GOT3 (cell line): ENCODE measurements at places on chromosomes 5 and 9.

DNA sequence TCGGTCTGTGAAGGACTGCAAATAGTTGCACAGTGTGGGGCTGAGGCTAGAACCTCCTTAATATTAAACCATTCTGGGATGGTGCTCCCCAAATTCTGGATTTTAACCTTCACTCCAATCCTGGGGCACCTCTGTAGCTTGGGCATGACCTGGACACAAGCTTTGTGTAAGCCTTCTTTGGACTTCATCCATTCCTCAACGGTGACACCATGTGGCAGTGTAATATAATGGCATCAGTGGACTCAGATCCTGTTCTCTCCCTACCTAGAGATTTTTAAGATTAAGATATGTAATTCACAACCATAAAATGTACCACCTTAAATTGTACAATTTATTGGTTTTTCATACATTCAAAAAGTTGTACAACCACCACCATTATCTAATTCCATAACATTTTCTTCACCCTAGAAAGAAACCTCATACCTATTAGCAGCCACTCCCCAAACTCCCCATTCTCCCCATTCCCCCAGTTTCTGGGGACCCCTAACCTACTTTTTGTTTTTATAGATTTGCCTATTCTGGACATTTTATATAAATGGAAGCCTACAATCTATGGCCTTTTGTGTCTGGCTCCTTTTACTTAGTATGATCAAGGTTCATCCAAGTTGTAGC is 4.8 kb upstream of the PLGRKT start:
- DNase-seq: no peak

DNA sequence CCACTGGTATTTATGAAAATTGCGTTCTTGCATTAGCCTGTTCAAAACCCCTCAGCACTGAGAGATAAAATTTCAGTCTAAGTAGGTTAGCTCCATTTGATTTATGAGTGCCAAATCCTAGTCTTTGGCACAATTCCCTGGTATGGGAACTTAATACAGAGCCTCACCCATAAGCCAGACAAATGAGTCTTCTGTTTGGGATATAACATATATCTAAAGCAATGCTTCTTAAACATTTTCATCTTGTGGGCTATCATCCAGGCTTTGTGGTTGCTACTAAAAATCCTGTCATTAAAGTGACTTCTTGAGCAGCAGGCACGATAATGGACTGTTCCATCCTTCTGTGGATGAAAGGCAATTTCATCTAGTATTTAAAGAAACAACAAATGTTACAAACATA is 419.5 kb upstream of the ACTBL2 start:
- DNase-seq: no peak

DNA sequence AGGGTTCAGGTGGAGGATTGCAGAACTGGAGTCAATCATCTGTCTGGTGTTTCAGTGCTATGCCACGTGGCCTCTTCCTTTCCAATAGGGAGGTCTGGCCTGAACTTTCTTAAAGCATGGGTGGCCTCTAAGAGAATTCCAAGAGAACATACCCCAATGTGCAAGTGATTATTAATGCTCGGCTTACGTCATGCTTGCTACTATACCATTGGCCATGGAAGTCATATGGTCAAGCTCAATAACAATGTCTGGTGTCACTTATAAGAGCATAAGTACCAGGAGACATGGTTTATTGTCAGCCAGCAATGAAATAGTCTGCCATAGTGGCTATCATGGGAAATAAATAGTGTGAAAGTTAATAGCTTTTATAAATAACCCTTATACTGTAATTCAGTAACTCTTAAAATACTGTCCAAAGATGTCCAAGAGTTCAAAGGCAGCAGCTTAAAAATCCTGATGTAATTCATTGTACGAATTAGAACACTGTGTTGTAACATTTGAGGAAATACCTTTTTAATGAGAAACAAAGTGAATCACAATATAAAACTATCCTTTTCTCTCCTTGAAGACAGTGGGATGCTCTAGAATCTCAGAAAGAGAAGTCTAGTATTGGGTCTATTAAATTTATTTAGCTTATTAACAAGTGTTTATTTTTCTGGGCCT is 355.4 kb upstream of the PRR16 start:
- no peak for DNase-seq

DNA sequence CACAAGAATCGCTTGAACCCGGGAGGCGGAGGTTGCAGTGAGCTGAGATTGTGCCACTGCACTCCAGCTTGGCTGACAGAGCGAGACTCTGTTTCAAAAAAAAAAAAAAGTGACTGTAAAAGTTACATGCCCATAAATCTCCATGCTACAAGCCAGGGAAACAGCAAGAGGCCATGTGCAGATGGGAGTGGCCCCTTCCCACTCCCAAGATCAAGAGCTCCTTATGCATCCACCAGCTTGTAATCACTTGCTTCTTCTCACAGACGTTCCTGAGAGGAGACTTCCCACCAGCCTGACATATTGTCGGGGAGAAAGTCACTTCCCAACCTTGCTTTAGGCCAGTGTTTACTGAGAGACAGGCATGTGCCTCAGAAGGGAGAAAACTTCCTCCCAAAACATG is 45.6 kb upstream of the N4BP3 start:
- no peak for DNase-seq

DNA sequence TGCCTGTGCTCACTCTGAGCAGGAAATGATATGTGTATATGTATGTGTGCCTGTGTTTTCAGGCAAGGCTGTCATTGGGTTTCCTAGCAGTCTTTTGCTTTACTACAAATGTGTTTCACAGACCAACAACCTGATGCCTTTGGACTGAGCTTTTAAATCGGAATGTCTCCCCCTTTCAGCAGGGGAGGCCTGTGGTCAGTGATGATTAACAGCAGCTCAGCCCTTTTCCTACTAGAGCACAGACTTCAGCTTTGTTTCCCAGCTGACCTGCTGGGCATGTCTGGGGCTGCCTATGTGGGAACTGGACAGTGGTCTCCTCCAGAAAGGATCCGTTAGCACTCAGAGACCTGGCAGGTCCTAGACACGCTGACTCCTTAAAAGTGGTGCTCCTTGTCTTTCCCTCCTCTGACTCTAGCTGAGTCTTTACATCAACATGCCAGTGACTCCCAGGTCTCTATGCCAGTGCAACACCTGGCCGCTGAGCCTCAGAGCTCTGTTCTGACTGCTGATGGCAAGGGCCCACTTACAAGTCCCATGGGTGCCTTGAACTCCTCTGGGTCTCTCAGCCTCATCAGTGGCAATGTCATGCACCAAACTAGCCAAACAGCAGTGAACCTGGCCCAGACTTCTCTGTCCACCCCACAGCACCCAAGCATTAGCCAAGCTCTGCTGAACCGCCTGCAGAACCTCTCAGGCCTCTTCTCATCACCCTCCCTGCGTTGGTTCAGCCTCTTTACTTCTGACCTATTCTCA is 7.7 kb downstream of the MACROH2A1 start:
- no peak for DNase-seq

DNA sequence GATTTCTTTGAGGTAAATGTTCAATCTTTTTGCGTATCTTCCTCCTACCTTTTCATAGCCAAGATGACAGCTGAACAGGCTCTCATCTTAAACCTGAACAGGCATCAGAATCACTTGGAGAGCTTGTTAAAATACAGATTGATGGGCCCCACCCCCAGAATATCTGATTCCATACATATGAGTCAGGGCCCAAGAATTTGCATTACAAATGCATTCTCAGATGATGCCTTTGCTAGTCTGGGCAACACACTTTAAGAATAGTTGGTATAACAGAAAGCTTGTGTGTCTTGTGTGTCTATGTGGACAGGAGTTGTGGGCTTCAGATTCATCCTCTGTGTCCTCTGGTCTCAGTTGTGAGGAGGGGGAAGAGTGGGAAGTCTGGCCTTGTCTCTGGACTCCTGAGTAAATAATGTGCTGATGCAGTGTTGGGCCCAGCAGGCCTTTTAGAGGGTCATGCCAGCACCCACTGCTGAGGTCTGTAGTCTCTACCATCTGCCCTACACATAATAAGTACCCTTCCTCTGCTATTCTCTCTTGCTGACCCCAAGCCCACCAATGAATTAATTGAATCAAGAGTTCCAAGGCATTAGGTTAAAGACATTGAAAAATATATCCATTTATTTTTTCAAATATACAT is 43.1 kb downstream of the PTCD2 start:
- no peak for DNase-seq

DNA sequence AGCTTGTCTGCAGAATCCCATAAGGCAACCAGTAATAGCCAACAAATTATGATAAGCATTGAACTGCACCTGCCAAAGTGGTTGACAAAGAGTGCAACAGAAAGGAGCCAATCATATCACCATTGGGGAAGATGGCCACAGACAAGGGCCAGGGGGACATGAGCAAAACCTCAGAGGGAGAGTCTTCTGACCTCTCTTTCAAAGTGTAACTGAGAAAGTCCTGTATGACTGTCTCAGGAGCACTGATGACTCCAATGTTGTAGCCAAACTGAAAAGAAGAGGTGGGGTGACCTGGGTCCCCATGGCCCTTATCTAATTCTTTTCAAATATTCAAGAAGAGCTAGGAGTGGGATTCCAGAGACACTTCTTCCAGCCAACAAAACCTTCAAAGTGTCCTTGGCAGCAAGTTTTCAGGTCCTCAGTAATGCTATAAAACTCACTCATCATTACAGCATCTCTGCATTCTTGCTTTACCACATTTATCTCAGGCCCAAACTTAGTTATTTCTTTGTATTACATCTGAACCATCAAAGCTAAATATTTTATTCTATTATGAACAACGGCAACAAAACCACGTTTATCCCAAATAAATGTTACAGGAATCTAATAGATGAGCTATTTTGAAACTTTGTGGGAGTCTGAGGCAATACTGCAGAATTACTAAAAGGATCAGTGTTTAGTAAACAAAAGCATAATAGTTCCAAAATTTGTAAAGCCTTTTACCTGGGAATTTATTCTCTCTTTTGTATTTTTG is 24.4 kb downstream of the FBLL1 start:
- no peak for DNase-seq

- no peak for DNase-seq
These were observed 28.0 kb upstream of the ADAM19 start for GRCh38 chr5:157603333-157604190.

GRCh38 chr9:90969021-90969675 is 167.5 kb downstream of the SYK start:
- DNase-seq: no peak

- no peak for DNase-seq
These were observed 2.2 kb upstream of the CEP120 start for GRCh38 chr5:123425431-123425830.

DNA sequence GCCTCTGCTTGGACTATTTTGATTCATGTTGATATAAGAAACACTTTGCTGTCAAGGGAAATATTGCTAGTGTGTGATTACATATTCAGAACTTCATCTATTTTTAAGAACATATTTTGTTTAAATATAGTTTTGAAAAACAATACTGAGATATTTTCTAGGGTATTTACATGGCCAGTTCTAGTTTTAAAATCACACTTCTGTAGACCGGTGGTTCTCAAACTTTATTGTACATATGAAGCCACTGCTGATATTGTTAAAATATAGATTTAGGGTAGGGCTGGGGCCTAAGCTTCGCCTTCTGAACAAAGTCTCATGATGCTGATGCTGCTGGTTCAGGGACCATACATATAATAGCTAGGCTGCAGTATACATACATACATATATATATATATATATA is 1000.0 kb downstream of the PTPRD start:
- DNase-seq: no peak

- DNase-seq: no peak
These were observed 315.9 kb upstream of the RPS23 start for GRCh38 chr5:82594097-82594496.

- DNase-seq: no peak
These were observed 93.3 kb upstream of the RAI14 start for GRCh38 chr5:34562791-34563190.

GRCh38 chr9:87831159-87831558 is 51.5 kb upstream of the SPATA31E1 start:
- DNase-seq: no peak

DNA sequence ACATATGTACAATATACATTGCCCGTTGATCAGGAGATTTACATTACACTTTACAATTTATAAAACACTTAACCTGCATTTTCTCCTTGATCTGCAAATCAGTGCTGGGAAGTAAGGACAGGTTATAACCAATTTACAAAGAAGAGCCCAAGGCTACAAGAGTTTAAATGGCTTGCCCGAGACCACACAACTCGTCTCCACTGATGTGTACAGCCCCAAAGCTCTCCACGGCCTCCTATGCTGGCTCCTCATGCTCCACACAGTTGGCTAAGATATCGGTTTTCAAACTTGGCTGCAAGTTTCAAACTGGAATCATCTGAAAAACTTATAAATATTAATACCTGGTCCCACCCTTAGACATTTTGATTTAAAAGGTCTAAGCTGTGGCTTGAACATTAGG is 10.3 kb downstream of the ACTL7B start:
- no peak for DNase-seq

GRCh38 chr9:73172901-73173215 is 21.2 kb downstream of the ANXA1 start:
- DNase-seq: no peak

DNA sequence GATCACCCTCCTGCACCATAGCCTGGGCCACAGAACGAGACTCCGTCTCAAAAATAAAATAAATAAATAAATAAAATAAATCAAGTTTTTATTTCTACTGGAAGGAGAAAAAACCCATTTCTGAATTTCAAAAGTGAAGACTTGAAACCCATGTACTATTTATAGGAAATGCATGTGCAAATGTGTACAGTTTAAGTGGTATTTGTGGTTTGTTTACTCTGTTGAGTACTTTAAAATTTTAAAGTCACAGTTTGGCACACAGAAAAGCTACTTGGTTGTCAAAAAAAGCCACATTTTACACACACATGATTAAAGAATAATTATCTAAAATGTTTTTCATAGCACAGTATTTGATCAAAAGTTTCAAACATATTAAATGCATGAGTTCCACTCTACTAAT is 43.6 kb downstream of the NR3C1 start:
- DNase-seq: no peak

- DNase-seq: no peak
These were observed 89.4 kb upstream of the SLC12A2 start for GRCh38 chr5:127994087-127994660.

DNA sequence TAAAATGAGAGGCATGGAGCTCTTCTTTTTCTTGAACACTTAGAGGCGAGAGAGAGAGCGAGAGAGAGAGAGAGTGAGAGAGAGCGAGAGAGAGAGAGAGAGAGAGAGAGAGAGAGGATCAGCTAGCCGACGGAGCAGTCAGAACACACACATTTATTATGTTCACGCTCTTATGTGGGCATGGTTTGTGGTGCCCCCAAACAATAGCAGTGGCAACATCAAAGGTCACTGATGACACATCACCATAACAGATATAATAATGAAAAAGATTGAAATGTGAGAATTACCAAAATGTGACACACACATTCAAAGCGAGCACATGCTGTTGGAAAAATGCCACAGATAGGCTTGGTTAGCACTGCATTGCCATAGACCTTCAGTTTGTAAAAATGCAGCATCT is 116.1 kb downstream of the KDM4C start:
- no peak for DNase-seq
